Panc1 (cell line): ENCODE measurements at places on chromosomes 11 and 22. TPM values are rescaled to one million over a fixed set of nuclear protein-coding genes. Genes with fewer than 3 reads are reported as not detected.

APOA4 gene
- total RNA-seq = not detected

ZBTB16 gene
- 0.21 TPM for total RNA-seq

DESI1 gene
- total RNA-seq = 33.5 TPM

ST13 gene
- total RNA-seq = 200 TPM

GVQW3 gene
- 3.2 TPM for total RNA-seq

PYGM gene
- total RNA-seq = 0.39 TPM

OR51I1 gene
- not detected for total RNA-seq

PLAAT5 gene
- total RNA-seq = not detected

BIK gene
- total RNA-seq = 0.18 TPM

INPP5J gene
- total RNA-seq = 1.7 TPM

DEFB131B gene
- not detected for total RNA-seq

CYB5R2 gene
- 46.3 TPM for total RNA-seq
